ENCODE measurements at places on chromosomes 11 and 22.

GRCh38 chr11:19740586-19740985 lies 27.9 kb downstream of the NAV2 start:
- DNase-seq, result no peak

GRCh38 chr22:26321469-26321913 lies 107.6 kb upstream of the ASPHD2 start:
- peak; percentile 90 for DNase-seq

GRCh38 chr22:46391486-46392136 lies 56.1 kb downstream of the TRMU start:
- DNase-seq, result no peak

DNA sequence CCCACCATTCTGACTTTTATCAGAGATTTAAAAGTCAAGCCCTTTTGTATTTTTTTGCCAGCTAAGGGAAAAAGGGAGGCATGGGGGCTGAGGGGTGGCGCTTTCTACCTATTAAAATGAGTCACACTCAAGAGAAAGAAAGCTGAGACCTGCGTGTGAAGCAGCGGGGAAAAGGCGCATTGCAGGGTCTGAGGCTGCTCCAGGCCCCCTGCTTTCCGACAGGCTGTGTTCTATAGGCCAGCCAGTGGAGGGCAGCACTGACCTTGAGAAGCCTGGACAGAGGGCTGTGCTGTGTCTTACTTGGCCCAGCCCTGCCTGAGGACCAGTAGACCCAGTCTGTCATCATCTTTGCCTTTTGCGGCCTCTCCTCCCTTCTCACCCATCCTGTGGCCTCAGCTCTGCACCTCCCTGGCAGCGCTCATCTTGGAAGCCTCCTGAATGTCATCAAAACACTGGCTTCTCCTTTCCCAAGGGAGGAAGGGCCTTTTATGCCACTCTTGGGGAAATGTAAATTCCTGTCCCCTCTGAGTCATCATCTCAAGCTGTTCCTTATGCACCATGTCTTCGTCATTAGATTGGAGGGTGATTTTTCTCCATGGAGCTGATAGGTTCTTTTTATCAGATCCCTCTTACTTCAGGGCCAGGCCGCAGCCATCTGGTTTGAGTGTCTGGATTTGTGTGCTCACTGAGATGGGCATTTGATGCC lies 12.6 kb upstream of the MAPK8IP1 start:
- DNase-seq, result peak; percentile 72

DNA sequence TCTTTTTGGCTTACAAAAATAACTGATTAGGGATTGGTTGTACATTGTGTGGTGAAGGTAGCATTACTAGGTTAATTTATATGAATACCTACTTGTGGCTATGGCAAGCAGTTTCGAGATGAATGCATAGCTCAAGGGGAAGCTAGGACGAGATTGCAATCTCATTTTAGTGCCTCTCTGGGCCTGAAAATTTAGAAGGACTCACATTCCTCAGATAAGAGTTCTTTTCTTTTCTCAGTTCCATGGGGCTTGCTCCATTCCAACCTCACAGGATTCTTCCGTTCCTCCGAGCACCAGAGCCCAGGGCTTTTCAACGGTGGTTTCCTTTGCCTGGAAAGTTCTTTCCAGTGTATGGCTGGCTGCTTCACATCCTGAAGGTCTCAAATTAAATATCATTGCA lies 82.1 kb downstream of the CECR2 start:
- no peak for DNase-seq

GRCh38 chr11:32006799-32007388 lies 84.0 kb upstream of the RCN1 start:
- DNase-seq, result peak; percentile 5

GRCh38 chr22:39489094-39490068 lies 12.7 kb upstream of the MIEF1 start:
- DNase-seq, result no peak

DNA sequence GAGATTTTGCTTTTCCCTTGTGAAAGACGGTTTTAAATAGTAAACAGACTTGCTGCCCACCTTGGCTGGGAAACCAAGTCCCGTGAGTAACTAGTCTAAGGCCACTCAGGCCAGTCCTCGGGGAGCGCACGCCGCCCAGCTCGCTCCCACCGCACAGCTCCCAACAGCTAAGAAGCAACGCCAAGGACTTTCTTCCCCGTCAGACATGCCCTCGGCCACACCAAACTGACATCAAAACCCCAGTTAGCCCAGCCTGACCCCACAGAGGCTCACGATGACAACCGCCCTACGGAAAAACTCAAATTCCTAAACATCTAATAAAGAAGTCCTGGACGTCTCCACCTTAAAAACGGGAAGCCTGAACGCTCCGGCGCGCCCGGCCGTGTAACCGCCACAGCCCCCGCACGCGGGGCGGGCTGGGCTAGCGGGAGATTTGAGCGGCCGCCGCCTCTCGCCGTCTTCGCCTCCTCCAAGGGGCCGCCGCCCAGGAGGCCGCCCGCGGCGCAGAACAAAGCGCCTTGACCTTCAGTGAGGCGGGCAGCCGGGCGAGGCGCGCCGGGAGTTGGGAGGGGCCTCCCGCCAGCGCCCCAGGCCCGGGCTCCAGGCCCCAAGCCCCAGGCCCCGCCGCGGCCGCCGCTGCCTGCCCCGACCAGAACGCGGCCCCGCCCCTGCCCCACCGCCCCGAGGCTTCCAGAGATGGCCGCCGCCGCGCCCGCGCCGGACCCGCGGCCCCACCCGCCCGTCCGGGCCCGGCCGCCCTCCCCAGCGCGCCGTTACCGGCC lies 486 bp downstream of the NAP1L4 start:
- no peak for DNase-seq

DNA sequence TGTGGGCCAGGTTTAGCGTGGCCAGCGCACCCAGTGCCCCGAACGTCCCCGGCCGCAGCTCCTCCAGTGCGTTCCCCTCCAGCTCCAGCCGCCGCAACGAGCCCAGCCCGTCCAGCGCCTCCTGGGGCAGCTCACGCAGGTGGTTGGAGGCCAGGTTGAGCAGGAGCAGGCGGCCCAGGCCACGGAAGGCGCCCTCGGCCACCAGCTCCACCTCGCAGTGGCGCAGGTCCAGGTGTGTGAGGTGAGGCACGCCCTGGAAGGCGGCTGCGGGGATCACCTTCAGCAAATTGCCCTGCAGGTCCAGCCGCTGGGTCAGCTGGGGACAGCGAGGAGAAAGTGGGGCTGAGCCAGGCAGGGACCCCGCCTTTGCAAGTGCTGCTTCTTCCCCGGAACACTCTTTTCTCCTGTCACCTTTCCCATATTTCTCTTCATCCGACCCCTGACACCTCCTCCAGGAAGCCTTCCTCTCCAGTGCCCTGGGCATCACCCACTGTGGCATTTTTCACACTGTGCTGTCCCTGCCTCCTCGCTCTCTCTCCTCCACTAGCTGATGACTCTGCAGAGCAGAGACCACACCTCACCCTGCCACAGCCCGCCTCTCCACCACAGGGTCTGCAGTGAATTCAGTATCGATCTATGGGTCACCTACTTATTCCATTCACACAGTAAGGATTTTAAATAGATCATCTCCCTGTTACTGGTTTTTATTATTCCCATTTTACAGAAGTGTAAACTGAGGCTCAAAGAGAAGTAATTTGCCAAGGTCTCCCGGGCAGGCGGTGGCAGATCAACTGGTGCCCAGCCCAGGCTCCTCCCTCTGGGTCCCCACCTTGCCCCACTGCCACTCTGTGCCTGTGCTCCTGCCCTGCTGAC lies 1.9 kb downstream of the CHADL start:
- DNase-seq, result no peak

- no peak for DNase-seq
Measured at GRCh38 chr22:27097506-27097905, 440.1 kb downstream of the MIAT start.

DNA sequence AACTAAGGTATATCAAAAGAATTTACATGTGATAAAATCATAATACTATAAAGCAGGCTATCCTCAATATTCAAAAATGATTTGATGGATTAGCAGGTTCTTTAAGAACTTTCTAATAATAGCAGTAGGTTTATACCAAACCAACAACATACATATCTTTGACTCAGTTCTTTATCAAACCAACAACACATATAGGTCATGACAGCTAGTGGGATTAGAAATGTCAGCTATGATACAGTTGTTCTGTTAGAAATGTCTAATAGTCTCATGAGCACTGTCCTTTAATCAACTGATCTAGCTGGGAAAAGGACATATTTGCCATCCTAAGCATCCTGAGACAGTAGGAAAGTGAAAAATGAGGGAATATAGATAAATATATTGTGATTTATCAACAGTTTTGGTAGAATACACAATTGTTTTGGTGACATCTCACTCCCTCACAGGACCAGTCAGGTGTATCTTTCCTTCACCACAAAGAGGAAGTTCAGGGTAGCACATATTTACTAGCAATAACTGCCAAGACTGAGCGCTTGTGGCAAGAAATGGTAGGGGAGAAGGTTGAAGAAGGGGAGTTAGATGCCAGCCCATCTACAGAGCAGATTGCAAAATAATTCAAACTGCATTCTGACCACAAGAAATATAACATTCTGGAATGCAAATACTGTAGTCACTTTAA lies 90.8 kb upstream of the APOA1 start:
- DNase-seq, result no peak

DNA sequence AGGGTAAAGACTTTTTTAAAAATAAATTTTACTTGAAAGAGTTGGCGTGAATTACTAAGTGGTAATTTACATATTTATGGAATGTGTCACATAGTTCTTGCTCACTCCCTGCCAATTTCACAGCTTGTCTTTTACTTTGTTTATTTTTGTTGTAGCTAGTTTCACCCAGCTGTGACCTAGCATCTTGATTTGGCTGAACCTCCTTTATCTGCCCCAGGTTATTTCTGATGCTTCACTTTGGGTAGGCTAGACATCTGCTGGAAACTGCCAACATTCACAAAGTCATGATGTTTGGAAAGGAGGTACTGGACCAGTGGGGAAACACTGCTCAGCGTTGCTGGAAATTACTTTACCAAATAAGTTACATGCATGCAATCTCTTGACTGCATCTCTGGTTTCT lies 1676.0 kb upstream of the RAG2 start:
- DNase-seq, result no peak

DNA sequence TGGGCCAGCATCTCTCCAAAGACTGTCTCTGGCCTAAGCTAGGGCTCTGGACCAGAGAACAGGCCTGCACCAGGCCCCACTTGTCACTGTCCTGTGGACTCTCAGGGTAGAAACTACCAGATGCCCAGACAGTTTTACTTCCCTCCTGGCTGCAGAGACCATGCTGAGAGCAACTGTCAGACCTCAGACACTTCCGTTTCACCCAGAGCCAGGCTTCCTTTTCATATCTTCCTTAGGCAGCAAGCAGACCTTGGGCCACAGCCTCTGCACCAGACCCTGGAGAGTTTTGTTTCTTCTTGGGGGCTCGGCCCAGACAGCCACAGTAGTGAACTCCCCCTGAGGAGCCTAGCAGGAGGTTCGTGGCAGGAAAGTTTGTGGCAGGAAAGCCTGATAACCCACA lies 12.1 kb upstream of the FCHSD2 start:
- DNase-seq, result no peak

- DNase-seq, result no peak
Measured at GRCh38 chr22:44261861-44262595, 50.7 kb downstream of the SHISAL1 start.

GRCh38 chr11:100484948-100485347 lies 202.1 kb upstream of the ARHGAP42 start:
- DNase-seq, result no peak

GRCh38 chr11:116035977-116036376 lies 531.8 kb upstream of the CADM1 start:
- no peak for DNase-seq

DNA sequence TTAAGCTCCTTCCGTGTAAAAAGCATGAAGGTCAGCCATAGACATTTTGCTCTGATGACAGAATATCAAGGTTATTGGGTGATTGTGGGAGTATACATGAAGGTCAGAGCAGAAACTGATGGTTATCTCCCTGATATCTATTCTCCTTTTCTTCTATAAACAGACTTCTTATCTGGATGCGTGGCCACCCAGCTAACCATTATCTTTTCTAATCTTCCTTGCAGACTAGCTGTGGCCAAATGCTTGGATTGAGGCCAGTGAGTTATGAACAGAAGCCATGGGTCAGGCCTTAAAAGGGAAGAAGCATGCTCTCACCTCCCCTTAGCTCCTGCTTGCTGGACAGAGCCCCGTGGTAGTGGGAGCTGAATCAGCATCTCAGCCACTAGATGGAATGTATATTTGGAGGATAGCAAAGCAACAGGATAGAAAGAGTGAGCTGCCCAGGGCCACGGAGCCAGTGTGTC lies 31.3 kb upstream of the LRRC55 start:
- no peak for DNase-seq

GRCh38 chr11:1326435-1327063 lies 17.1 kb upstream of the TOLLIP start:
- no peak for DNase-seq

DNA sequence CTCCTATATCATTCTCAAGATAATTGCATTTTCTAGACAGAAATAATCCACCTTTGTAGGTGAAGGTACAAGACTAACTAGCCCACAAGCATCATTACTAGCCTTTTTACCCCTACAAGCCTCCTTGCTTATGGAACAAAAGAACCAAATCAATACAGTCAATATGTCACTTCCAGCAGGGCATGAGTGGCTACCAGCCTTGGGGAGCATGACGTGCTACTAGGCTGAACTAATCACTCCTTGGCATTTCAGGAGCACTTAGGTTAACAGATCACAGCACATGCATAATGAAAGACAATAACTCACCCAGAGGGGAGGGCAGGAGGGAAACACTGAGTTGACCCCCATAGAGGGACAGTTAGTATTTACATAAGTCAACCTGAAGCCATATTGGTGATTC lies 2.7 kb downstream of the DRD2 start:
- DNase-seq, result no peak

DNA sequence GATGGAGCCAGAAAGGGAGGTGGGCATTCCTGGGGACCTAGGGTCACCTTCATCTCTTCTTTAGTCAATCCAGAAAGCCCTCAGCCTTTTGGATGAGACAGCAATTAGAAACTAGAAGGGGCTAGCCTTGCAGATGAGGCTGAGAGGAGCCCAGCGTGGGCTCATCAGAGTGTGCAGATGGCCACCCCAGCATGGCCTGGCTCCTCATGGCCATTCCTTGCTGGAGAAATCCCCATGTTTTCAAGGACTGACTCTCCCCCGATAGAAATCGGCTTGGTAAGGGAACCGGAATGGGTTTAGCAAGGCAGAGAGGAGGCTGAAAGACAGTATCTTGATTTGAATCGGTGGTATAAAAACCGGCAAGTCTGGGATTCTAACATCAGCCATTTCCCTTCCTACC lies 274.6 kb downstream of the BUD13 start:
- no peak for DNase-seq

DNA sequence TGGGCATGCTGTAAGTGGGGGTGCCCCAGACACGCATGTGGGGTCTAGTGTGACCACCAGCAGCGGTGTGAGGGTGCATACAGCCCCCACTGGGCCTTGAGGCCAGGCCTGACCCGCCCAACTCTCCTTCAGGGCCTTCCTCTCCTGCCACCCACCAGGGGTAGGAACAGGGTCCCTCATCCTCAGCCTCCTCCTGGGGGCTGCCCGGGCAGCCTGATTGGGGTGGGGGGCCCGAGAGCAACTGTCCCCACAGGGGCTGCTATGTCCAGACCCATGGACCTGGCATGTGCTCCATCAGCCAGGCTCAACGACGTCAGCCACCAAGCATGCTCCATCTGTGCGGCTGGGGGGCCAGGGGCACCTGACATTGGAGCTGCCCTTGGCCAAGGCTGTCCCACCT lies 27.2 kb downstream of the RTN4R start:
- no peak for DNase-seq

Data from AG04449 (cell line).